Tibial artery (tissue), 4 donors: ENCODE measurements at places on chromosomes 7 and 10.
A peak's percentile ranks its signal among the peaks of the same experiment; 100 is the strongest.

DNA sequence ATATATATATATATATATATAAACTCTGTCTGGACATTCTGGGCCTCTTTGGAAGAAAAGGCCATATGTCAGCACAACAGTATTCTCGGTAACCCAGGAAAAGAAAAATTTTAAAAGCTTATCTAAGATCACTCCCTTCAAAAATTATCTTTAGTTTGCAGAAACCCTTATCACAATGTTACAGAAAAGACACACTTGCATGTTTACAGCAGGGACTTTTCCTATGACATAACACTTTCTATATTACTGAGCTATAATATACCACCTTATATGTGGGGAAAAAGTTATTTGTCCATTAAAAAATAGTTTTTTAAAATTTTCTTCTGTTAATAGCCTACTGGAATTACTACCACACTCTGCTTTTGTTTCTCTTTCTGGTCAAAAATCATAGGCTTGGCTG is 25.4 kb downstream of the ANKRD61 start:
- H3K36me3 ChIP-seq, result peaks cover 16% of the 10 kb centered on the region
- no peak overlapping the region for H3K27ac ChIP-seq
- peaks cover 21% of the 10 kb centered on the region for H3K4me1 ChIP-seq
- H3K27me3 ChIP-seq, result no peaks in the 10 kb centered on the region
- H3K4me3 ChIP-seq, result no peak overlapping the region

- H3K4me3 ChIP-seq, result no peak overlapping the region
- H3K27me3 ChIP-seq, result no peaks in the 10 kb centered on the region
- no peaks in the 10 kb centered on the region for H3K4me1 ChIP-seq
- DNase-seq, result no peak
- no peaks in the 10 kb centered on the region for H3K36me3 ChIP-seq
Observed at GRCh38 chr7:71591876-71592275, 459.9 kb downstream of the GALNT17 start.

- H3K4me3 ChIP-seq, result no peak overlapping the region
- no peaks in the 10 kb centered on the region for H3K36me3 ChIP-seq
- no peak overlapping the region for H3K27ac ChIP-seq
- H3K27me3 ChIP-seq, result no peaks in the 10 kb centered on the region
- H3K4me1 ChIP-seq, result peaks cover 10% of the 10 kb centered on the region
Observed at GRCh38 chr10:76540786-76541185, 1096.8 kb downstream of the KCNMA1 start.

DNA sequence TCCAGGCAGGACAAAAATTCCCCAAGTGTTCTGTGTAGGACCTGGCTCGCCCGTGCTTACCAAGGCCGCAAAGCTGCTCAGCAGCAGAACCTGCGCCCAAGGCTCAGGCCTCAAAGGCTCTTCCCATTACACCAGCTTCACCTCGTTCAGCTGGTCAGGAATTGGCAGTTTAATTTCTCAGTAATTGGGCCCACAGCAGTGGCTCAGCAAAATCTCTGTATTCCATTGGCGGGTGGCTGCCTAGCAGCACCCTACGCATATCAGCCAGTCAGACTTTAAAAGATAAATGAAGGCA is 5.8 kb downstream of the FZD9 start:
- no peak overlapping the region for H3K27ac ChIP-seq
- no peak for DNase-seq
- H3K4me3 ChIP-seq, result no peak overlapping the region

- no peak overlapping the region for H3K4me3 ChIP-seq
- no peak overlapping the region for H3K27ac ChIP-seq
- no peak for DNase-seq
Observed at GRCh38 chr10:17273403-17273802, 45.4 kb downstream of the VIM start.

DNA sequence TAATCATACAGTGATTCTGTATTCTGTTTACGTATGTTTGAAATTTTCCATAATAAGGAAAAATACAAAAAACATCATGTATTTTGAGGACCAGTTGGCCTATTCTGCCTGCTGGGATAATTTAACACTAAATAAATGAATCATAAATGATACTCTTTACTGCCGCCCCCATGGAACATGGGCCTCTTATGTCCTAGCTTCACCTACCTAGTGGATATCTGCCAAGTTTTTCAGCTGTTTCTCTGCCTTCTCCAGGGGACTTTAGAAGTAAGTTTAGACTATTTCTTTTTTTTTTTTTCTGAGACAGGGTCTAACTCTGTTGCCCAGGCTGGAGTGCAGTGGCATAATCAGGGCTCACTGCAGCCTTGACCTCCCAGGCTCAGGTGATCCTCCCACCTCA is 10.4 kb downstream of the NFE2L3 start:
- H3K4me3 ChIP-seq, result no peak overlapping the region
- H3K27ac ChIP-seq, result no peak overlapping the region
- no peaks in the 10 kb centered on the region for H3K4me1 ChIP-seq
- H3K27me3 ChIP-seq, result no peaks in the 10 kb centered on the region
- no peaks in the 10 kb centered on the region for H3K36me3 ChIP-seq
- DNase-seq, result no peak

GRCh38 chr10:98273057-98273850 is 5.3 kb upstream of the LOXL4 start:
- no peak overlapping the region for H3K27ac ChIP-seq
- no peak for DNase-seq
- H3K27me3 ChIP-seq, result no peaks in the 10 kb centered on the region
- no peaks in the 10 kb centered on the region for H3K36me3 ChIP-seq

DNA sequence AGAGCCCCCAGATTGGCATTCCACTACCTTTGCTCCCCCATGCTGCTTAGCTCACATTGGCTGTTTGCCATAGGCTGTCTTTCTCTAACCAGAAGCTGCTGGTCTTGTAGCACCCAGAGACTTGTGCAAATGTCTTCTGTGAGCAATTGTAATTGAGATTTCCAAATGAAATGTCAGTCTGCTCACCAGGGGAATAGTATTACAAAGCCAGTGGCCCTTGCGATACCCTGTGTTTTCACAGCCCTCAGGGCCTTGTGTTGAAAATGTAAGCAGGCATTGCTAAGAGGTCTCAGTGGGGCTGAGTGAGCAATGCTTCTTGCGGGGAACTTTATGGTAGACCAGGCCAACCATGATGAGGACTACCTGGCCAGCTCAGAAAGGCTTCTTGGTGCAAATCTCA is 746.5 kb downstream of the LRMDA start:
- H3K4me1 ChIP-seq, result no peaks in the 10 kb centered on the region
- no peaks in the 10 kb centered on the region for H3K27me3 ChIP-seq
- DNase-seq, result no peak
- no peak overlapping the region for H3K27ac ChIP-seq
- no peak overlapping the region for H3K4me3 ChIP-seq

DNA sequence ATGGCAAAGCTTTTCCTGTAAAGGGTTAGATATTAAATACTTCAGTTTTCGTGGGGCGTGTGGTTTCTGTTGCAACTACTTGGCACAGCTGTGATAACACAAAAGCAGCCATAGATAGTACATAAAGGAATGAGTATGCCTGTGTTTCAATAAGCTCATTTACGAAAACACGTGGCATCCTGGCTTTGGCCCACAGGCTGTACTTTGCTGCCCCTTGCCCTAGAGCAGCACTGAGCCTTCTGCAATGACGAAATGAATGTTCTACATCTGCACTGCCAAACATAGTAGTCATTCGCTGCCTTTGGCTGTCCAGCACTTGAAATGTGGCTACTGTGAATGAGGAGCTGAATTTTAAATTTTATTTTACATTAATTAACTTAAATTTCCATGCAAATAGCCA is 376.2 kb upstream of the TPK1 start:
- H3K4me3 ChIP-seq, result no peak overlapping the region
- H3K36me3 ChIP-seq, result no peaks in the 10 kb centered on the region
- H3K4me1 ChIP-seq, result no peaks in the 10 kb centered on the region
- H3K27ac ChIP-seq, result no peak overlapping the region
- no peak for DNase-seq
- no peaks in the 10 kb centered on the region for H3K27me3 ChIP-seq

DNA sequence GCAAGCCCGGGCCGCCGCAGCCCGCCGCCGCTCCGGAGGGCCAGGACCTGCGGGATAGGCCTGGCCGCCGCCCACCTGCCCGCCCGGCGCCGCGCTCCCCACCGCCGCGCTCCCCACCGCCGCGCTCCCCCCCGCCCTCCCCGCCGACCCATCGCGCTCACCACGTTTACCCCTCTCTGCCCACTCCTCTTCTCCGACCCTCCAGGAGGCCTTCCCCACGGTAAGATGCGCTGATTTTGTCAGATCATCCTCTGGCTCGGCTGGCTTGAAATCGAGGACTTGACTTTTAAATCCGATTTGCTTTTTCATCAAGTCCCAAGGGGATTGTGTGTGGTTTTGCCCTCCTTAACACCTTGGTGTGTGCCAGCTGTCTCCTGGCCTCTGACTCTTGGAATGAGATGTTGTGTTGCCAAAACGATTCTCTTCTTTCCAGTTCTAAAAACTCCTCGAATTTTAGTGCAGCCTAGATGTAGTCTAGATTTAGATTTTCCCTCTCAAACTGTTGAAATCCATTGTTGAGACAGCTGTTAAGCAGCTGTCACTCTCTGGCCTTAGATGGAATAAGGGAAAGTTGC is 738 bp downstream of the POM121 start:
- DNase-seq, result no peak
- peaks cover 40% of the 10 kb centered on the region for H3K36me3 ChIP-seq
- H3K4me1 ChIP-seq, result peaks cover 25% of the 10 kb centered on the region

DNA sequence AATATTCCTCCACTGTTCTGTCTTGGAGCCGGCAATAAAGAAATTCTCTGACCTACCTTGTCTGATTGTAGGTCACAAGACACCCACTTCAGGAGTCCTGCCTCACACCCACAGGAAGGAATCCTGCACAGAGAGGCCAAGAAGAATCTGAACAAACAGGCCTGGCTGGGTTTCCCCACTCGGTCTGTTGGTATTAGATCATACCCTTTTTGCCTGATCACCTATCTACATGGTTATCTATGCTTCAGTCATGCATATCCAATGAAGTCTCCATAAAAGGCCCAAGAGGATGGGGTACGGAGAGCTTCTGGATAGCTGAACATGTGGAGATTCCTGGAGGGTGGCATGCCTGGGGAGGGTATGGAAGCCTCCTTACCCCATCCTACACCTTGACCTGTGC is 12.3 kb downstream of the OGDH start:
- peaks cover 5% of the 10 kb centered on the region for H3K36me3 ChIP-seq
- DNase-seq, result no peak
- no peak overlapping the region for H3K4me3 ChIP-seq

- DNase-seq, result no peak
- no peaks in the 10 kb centered on the region for H3K36me3 ChIP-seq
- H3K4me3 ChIP-seq, result no peak overlapping the region
- H3K27ac ChIP-seq, result no peak overlapping the region
- H3K27me3 ChIP-seq, result no peaks in the 10 kb centered on the region
Observed at GRCh38 chr10:75470901-75471300, 39.5 kb downstream of the LRMDA start.

DNA sequence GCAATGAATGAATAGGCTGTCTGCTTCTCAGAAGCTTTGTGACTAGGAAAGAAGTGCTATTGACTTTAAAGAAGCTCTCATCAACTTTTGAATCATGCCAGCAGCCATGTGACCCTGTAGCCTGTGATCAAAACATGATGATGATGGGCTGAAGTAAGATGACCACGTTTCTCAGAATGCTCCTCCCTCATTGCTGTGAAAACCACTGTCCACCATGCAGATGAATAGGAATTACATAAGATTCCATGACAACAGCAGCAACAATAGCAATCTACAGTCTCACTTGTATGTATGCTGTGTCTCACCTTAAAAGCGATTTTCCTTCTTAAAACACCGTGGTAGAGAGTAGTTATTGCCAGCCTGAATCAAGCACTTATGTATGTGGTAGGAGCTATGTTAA is 228.4 kb downstream of the TRIL start:
- H3K27me3 ChIP-seq, result no peaks in the 10 kb centered on the region
- DNase-seq, result no peak
- no peak overlapping the region for H3K27ac ChIP-seq
- no peak overlapping the region for H3K4me3 ChIP-seq

DNA sequence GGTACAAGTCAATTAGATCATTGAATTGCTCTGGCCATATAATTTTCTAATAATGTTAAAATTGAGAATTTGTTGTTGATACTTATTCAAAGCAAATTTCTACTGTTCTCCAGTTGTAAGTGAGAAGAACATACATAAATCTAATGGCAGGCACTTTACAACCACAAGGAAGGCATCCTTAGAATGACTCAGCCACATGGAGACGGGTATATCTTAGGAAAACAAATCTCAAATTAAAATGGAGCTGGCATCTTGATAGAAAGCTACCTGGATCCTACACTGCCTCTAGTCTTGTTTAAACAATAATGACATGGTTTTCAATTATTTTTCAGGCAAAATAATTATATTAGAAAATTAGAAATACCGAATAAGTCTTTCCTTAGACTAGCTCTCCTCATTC is 1183.7 kb upstream of the SORCS1 start:
- H3K36me3 ChIP-seq, result no peaks in the 10 kb centered on the region
- H3K27me3 ChIP-seq, result no peaks in the 10 kb centered on the region
- no peak for DNase-seq
- H3K4me1 ChIP-seq, result no peaks in the 10 kb centered on the region

DNA sequence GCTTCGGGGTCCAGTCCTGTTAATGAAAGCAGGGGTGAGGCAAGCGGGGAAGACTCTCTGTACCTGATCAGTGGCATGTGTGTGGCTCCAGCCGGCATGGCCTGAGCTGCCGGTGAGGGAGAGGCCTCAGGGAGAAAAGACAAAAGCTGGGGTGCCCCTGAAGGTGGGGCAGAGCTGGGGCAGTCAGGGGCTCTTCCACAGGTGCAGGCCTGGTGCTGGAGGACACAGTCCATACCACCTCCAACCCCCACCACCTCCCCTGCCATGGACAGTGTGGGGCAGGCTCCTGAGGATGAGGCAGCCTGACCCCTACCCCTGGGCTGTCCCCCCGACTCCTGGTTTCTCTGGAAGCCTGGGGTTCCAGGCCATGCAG is 129.5 kb downstream of the LHPP start:
- DNase-seq, result no peak
- no peaks in the 10 kb centered on the region for H3K27me3 ChIP-seq
- no peak overlapping the region for H3K4me3 ChIP-seq
- H3K4me1 ChIP-seq, result no peaks in the 10 kb centered on the region

DNA sequence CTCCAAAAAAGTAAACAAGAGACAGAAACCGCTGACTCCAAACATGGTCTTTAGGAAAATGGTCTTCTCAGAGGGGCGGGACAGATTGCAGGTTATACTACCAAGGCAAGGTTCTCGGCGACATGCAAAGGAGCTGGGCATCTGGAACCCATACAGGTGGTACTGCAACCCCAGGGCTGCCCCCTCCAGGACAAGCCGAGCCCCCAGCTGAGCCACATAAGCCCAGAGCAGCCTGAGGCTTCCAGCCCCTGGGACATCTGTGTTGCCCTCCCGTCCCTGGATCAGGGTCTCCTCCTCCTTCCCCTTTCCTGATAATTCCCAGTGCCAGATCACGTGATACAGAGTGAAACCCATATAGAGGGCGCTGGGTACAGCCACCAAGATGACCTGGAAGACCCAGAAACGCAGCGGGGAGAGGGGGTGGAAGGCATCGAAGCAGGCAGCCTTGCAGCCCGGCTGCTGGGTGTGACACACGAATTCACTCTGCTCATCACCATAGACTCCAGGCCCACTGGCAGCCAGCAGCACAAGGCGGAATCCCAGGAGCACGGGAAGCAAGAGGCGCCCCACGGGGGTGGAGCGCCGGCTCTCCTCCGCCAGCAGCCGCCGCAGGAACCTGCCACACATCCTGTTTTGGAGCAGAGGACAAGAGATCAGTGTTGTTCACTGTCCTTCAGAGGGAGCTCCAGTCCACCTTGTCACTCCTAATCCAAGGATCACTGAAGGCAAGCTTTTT is at the start of gene GJC3:
GJC3 (minus strand) TSS at position 627 of the 736 bp plus-strand sequence; CDS start at position 627, 0 bp downstream.
- DNase-seq, result peak; percentile 32
- H3K27ac ChIP-seq, result no peak within 1 kb of the TSS
- H3K4me1 ChIP-seq, result no peaks in the 10 kb centered on the region
- H3K36me3 ChIP-seq, result no peaks in the 10 kb centered on the region
- no peaks in the 10 kb centered on the region for H3K27me3 ChIP-seq
- H3K4me3 ChIP-seq, result no peak within 1 kb of the TSS
